ENCODE measurements at places on chromosomes 4 and X.

DNA sequence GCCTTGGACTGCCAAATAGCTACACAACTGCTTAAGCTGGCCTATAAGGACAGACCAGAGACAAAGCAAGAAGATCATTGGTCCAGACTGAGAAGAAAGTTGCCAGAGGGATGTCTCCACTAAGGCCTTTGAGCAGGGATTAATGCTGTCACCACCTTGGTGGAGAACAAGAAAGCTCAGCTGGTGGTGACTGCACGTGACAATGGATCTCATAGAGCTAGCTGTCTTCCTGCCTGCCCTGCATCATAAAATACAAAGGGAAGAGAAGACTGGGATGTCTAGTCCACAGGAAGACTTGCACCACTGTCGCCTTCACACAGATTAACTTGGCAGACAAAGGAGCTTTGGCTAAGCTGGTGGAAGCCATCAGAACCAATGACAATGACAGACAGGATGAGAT is 40.5 kb upstream of the FAM120C start:
- DNase-seq, result no peak

GRCh38 chr4:66571145-66571695 is 900.9 kb upstream of the EPHA5 start:
- DNase-seq, result no peak

- peak; percentile 31 for DNase-seq
These were observed 276.6 kb downstream of the BCOR start for GRCh38 chrX:39820938-39821708.

GRCh38 chrX:2635342-2635741 is 55.8 kb upstream of the CD99 start:
- no peak for DNase-seq

GRCh38 chr4:67052814-67053675 is 492.3 kb downstream of the CENPC start:
- no peak for DNase-seq

- DNase-seq, result peak; percentile 26
These were observed 38.7 kb downstream of the KDM5C start for GRCh38 chrX:53186351-53186750.

GRCh38 chr4:76606645-76607265 is 171.7 kb downstream of the SHROOM3 start:
- no peak for DNase-seq

- no peak for DNase-seq
These were observed 93.2 kb downstream of the EFNB1 start for GRCh38 chrX:68922013-68922412.

GRCh38 chr4:41134581-41134980 is 79.8 kb downstream of the APBB2 start:
- no peak for DNase-seq

DNA sequence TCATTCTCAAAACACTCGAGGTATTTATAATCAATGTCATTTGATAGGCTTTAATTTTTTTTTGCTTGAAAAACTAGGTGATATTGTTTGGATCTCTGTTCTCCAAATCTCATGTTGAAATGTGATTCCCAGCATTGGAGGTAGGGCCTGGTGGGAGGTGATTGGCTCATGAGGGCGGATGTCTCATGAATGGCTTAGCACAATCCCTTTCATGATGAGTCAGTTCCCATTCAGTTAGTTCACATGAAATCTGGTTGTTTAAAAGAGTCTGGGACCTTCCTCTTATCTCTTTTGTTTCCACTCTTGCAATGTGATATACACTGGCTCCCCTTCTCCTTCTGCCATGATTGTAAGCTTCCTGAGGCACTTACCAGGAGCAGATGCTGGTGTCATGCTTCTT is 638.7 kb downstream of the DMD start:
- no peak for DNase-seq

DNA sequence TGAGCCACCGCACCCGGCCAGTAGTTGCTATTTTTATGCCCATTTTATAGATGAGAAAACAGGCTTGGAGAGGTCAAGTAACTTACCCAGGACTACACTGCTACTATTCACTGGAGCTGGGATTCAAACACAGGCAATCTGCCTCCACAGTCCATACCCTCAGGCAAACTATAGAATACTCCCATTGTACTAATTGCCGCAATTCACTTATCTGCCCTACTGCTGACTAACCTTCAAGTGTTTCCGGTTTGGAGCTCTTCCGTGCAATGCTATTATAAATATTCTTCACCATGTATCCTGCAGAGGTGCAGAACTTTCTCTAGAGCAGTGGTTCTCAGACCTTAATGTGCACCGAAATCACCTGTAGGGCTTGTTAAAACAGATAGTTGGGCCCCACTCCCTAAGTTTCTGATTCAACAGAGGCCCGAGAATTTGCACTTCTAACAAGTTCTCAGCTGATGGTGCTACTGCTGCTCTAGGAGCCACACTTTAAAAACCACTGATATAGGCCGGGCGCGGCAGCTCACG is 1.9 kb upstream of the G3BP2 start:
- no peak for DNase-seq

- no peak for DNase-seq
These were observed 58.1 kb downstream of the NBDY start for GRCh38 chrX:56786889-56787733.

DNA sequence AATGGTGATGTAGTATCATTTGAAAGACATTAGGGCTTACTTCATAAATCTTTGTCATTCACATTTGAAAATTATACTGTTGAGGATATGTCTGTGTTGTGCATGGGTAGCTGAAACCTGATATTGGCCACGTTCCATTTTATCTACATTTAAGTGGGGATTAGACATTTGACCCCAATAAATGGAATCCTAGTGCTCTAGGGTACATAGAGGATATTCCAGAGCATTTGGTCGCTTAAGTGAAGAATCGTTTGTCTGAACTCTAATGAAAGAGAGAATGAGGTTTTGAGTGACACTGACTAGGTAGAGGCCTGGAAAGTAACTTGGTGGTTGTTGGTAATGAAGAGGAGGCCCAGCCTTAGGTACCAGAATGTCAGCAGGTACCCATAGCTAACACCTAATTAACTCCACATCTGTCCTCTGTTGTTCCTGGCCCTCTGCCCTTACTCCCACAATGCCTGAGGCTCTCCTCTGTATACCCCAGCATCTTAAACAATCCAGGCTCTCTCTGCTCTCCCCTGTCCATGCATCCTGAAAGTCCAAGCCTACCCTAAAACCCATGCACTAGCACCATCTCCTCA is 299.5 kb upstream of the KLF3 start:
- no peak for DNase-seq

DNA sequence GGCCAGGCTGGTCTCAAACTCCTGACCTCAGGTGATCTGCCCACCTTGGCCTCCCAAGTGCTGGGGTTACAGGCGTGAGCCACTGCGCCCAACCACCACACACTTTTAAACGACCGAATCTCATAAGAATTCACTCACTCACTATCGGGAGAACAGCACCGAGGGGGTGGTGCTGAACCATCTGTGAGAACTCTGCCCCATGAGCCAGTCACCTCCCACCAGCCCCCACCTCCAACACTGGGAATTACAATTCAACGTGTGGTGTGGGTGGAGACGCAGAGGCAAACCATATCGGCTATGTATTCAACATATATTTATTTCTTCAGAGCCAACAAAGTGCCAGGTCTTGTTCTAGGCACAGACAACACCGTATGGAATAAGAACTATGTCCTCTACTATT is 3.6 kb downstream of the TLR3 start:
- no peak for DNase-seq

DNA sequence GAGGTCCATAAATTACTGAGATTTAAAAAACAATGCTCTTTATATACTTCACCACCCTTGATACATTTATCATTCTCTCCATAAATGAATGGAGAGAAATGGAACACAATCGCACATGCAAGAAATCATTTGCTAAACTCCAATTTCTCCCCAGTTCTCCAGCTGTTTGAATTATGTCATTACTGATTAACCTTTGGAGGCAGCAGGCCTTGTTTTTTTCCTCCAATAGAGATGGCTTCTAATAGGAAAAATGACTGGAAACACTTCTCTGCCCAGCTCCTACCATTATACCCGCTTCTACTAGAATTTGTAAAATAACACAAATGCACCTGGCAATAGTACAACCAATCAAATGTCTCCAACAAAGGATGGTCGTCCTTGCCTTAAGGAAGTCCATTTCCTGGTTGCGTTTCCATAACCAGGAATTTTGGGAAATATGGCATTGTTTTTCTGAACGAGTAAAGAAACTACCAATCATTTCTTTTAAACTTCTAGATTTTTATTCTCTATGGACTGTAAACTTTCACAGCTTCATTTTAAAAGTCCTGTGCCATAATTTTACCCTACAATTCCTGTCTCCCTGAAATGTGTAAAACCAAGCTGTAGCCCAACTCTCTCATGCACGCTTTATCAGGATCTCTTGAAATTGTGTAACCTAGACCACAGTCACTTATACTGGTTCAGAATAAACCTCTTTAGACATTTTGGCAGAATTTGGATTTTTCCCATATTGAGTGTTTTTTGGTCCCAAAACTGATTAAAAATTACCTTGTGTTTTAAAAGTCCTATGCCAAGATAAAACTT is 60.1 kb downstream of the APBB2 start:
- no peak for DNase-seq

GRCh38 chr4:136873555-136873954 is 658.7 kb downstream of the PCDH18 start:
- no peak for DNase-seq

DNA sequence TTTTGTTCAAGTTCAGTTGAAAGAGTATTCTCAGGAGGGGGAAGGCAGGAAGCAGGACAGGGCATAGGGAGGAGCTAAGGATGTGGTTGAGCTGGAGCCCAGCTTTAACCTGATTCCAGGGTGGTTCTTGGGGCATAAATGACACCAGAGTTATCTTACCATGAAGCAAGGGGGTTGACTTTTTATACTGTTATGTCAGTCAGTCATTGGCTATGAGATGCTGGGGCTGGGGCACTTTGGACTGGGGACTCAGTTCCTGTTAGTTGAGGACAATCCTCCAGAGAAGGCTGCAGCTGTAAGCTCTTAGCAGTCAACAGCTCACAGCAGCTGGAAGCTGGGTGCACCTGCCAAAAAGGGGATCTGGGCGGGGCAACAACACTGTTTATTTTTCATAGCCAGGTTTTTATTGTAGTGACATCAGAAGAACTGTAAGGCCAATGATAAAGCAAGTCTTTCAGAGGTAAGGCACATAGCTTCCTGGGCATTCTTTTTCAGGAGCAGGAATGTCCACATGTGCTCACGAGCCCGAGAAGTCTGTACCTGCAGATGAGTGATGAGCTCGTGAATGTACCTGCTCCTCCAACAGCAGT is 78.5 kb downstream of the MID1IP1 start:
- no peak for DNase-seq

DNA sequence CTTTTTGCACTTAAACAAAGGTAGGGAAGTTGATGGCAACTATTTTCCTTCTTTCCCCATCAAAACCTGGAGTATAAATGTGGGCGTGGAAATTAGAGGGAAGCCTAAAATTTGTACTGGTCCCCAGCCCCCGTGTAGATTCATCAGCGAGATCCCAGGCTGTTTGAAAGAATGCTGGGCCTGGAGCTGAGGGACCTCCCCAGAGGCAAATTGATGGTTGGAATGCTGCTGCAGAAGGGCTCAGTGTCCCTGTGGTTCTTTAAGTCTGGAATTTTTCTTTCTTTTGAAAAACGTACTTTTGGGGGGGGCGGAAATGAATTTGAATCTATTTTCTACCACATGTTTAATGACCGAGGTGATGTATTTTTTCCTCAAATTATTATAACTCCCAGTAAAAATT is 197.2 kb downstream of the CBR4 start:
- DNase-seq, result no peak

- DNase-seq, result no peak
These were observed 1169.5 kb upstream of the PABPC4L start for GRCh38 chr4:135371137-135371536.

GRCh38 chrX:8729811-8730210 is 2.1 kb downstream of the ANOS1 start:
- DNase-seq, result no peak

DNA sequence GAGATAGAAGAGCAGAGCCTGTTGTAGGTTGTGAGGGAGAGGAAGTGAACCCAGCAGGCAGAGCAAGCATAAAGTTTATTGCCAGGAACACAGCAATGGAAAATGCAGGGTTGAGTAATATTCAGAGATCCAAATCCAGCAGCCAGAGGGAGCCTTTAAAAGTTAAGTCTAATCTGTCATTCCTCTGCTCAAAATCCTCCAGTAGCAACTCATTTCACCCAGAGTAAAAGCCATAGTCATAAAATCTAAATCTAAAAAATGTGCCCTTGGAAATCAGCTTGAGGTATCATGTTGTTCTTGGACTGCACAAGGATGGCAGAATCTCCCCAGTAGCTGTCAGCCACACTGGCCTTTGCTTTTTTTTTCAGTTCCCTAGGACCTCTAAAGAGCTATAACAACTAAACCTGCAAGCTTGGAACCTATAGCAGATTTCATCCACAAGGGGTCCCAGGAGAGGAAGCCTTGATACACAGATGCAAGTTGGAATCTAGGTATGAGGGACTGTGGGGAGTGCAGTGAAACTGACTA is 62.9 kb upstream of the FRAS1 start:
- no peak for DNase-seq

- no peak for DNase-seq
These were observed 25.0 kb upstream of the RAPGEF2 start for GRCh38 chr4:159077702-159078495.

DNA sequence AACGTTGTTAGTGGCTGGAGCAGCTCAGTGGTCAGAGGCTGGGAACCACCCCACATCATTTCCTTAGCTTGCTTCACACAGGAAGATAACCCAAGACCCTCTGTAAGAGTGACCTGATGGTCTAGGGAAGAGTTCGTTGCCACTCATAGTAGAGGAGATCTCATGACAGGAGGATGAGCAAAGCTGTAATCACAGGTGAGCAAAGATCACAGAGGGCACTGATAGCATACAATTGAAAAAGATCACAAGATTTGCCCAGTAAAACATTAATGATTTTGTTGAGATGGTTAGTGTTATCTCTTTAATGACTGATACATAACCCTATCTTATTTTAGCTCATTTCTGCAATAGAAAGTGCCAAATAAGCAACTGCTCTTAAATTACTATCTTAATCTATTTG is 44.1 kb downstream of the LARP7 start:
- DNase-seq, result no peak

GRCh38 chrX:20664131-20664530 is 397.4 kb upstream of the RPS6KA3 start:
- no peak for DNase-seq

- no peak for DNase-seq
These were observed 55.2 kb downstream of the AREG start for GRCh38 chr4:74499986-74500781.

DNA sequence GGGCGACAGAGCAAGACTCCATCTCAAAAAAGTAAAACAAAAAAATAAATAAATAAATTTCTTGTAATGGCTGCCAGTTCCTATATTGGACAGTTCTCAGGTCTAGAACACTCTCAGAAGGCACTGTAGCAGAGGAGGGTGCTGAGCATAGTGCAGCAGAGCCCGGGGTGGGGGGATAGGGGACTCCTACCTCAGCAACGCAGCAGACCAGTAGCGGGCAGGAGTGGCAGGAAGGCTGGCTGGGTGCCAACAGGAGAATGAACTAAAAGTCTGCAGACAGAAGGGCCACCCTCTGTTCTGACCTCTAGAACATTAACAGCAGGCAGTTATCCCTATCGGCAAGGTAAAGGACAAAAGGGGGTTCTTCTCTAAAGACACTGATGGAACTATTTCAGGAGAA is 20.2 kb downstream of the PDK3 start:
- no peak for DNase-seq

Measured in stimulated activated CD4-positive, alpha-beta T cell treated with anti-CD3 and anti-CD28 coated beads, Interleukin-4, amount 100 ng/mL, for 4 hours (primary cell).